ENCODE measurements at places on chromosomes 6 and 20.

DNA sequence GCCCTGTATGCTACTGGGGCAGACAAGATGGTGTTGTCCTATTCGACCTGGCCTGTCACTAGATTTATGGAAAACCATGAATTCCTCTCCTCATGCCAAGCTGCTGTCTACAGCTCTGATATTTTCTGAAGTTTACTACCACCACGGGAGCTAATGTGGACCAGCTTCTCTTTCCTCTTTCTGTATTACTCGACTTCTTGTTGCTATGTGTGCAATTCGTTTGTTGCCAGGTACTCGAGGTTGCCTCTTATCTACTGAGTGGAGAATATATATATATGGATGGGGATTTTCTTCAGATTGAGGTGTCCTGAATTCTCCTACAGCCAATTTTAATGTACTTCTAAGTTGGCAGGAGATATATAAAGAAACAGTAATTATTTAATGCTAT is 34.7 kb downstream of the MAN1A1 start:
- no peak for DNase-seq

DNA sequence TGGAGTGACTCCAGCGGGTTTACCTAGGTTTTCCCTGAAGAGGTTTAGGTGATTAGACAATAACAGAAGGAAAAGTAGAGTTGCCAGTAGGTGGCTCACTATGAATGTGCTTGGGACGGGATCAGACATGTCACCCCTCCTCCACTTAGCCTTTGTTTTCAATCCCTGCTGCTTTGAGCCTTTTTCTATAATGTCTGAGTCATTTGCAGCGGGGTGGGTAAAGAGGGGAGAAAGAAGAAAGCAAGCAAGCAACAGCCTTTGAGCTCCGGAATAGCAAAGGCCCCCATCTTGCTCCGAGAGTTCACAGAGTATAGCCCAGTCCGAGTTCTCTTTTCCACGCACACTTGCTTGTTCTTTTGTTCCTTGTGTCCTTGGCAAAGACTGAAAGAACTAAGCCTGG is 129.1 kb downstream of the PACRG start:
- DNase-seq = no peak

DNA sequence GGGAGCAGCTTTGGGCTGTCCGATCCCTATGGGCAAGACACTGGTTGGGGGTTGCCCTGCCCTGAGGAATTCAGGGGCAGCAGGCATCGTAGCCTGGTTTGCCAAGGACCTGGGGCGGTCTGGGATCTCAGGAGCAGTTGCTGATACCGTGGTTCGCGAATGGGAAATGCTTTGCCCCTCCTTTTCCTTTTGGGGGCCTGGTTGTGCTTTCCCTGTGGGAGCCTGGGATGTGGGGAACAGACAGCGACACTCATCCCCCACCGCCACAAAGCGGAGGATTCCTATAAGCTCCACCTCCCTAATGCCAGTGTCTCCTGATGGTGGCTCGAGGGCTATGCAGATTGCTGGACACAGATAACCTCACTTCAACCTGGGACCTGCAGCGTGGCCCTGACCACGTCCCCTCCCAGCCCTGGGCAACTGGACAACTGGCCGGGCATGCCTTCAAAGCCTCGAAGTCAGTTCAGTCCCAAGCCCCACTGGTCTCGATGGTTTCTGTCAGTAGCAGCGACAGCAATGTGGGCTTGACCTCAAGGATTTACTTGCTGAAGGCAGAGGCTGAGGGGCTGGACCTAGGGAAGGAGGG is 3.3 kb downstream of the CEBPB start:
- no peak for DNase-seq

DNA sequence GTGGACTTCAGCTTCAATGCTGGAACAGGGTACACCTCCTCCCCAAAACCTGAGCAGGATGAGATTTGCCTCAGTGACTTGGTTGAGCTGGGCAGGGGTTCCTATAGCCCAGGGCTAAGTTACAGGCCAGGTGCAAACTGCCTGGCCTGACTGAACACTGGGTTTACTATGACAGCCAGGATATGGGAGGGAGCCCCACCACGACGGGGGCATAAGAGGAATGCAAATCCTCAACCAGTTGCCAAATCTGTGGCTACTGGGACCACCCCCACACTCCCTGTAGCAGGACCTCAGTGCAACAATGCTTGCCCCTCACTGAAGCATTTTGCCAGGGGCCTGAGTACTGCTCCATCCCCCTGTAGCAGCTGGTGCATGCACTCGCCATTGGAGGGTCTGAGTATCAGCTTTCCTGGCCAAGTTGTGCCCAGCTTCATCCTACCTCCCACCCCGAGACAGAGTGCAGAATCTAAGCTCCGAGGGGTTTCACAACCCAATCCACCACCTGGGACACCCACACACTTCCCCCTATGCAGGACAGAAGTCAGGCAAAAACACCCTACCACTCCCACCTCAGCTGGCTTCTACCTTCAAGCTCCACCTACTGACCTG is 27.6 kb downstream of the TREML4 start:
- DNase-seq = no peak

DNA sequence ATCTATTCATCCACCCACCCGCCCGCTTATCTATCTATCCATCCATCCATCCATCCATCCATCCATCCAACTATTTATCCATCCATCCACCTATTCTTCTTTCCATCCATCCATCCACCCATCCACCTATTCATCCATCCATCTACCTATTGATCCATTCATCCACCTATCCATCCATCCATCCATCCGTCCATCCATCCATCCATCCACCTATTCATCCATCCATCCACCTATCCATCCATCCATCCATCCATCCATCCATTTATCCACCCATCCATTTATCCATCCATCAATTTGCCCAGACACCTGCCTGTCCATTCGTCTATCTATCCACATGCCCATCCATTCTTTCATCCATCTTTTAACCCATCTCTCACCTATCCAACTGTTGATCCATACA is 71.1 kb upstream of the PMEPA1 start:
- DNase-seq = no peak

DNA sequence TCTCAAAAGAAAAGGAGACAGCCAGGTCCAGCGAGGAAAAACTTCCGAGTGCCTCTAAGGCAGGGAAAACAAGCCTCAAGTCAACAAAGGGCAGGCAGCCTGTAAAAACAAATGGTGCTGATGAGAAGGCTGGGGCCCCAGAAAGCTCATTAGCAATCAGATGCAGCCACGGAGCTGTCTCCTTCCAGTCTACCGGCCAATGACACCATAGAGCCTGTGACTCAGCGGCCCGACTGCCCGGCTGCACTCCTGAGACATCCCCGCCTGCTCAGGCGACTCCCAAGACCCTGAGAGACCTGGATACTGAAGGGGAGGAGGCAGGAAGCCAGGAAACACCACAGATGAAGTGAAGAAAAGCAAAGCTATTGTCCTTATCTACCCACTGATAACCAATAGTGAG is 120.1 kb upstream of the HDDC2 start:
- DNase-seq = no peak

GRCh38 chr6:36608788-36609563 is 14.8 kb downstream of the SRSF3 start:
- no peak for DNase-seq

DNA sequence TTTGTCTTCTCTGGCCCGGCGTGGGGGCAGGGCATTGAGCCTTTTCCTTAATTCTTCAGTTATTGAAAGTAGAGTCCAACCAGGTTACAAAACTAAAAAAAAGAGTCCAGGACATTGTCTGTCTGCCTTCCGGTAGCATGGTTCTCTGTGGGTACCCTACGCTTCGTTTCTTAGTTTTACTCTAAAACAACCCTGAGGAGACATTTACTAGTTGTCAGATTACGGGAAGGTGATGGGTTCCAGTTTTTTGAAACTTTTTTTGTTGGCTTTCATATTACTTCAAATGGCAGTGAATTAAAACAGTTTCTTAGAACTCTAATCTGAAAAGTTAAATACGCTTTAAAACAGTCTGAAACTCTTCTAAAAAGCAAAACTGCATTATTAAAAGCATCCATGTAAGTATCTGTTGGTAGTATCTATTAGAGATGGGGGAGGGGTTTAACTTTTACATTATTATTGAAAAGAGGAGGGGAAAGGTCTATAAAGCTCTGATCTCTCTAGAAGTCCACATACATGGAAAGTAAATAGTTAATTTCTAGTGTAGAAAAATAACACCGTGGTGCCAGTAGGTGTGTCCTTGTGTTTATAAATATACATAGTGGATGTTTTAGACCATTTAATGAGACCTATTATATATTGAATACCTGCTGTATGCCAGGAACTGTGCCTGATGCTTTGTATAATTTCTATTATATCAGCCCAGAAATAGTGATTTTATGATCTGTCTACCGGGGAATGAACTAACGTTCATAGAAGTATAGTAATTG is 2.2 kb downstream of the BICRAL start:
- DNase-seq = no peak

GRCh38 chr20:17628101-17628841 is 53.8 kb downstream of the RRBP1 start:
- DNase-seq = no peak

GRCh38 chr6:112216662-112217551 is 37.5 kb downstream of the LAMA4 start:
- DNase-seq = peak; percentile 39

GRCh38 chr6:135052939-135053338 is 1.7 kb downstream of the HBS1L start:
- DNase-seq = no peak

GRCh38 chr6:129163551-129163950 is 280.6 kb downstream of the LAMA2 start:
- DNase-seq = no peak

DNA sequence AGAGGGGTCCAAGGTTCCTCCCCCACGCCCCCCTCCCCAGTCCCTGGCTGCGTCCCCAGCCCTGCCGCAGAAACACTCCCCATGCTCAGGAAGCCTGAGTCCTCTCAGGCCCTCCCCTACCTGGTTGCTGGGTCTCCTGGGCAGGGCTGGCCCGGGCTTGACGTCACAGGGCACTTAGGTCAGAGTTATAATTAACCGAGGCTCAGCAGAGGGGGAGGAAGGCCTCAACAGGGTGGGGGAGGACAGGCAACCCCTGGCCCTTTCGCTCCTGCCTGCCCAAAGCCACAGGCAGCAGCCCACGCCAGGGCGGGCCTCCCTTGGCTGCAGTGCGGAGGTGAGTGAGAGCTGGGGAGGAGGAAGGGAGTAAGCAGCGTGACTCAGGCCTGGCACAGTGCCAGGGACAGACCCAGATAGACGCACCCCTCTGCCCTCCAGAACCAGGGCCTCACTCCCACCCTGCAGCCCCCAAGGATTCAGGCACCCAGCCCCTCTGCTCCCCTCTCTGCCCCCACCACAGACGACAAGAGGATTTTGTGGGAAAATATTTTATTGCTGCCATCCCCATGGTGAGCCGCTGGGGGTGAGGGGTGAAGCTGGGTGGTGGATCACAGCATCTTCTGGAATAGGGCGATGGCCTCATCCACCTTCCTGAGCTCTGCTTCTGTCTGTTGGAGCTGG is at the start of gene VWA7:
Gene VWA7, minus strand, starts transcription at position 340 of the 678 bp plus-strand sequence. CDS start 549 bp downstream, outside the sequence.
- peak; percentile 68 for DNase-seq

- no peak for DNase-seq
Measured at GRCh38 chr20:1209447-1210387, 6.5 kb downstream of the C20orf202 start.

GRCh38 chr6:134169871-134170486 is 117.6 kb upstream of the SLC2A12 start:
- no peak for DNase-seq

GRCh38 chr6:26105109-26105730 is 18.0 kb downstream of the HFE start:
- no peak for DNase-seq

GRCh38 chr6:4055420-4056041 is 23.4 kb downstream of the FAM217A start:
- DNase-seq = no peak

DNA sequence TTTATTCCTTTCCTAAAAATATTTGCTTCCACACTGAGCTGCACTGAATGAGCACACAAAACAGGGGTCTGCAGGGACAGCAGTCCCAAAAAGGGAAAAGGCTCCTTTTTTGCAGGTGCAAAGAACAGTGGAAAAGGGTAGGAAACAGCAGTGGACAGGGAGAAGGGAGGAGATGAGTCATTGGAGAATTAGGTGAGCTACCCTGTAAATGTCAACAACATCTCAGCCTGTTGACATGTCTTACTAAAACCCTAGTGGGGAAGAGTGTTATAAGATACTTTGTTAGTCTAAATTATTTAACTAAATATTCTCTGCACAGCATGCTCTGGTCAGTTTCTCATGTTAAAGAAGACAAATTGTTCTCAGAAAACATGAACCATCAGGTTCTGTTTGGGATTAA is 151.5 kb upstream of the FBXL4 start:
- no peak for DNase-seq

DNA sequence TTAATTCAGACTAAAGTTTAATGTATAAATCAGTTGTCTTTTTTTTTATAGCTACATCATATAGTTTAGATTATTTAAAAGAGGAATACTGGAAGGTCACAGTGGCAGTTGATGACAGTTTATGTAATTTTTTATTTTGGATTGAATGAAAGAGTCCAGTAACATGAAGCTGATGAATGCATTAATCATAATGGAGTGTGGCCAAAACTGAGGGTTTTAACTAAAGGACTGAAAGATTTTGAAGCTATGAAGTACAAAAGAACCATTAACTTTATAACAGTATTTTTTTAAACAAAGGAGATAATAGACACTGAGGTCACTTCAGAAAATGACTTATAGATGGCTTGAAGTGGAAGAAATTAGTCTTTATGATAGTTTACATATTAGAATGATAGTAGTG is 41.3 kb downstream of the TRMT11 start:
- no peak for DNase-seq

DNA sequence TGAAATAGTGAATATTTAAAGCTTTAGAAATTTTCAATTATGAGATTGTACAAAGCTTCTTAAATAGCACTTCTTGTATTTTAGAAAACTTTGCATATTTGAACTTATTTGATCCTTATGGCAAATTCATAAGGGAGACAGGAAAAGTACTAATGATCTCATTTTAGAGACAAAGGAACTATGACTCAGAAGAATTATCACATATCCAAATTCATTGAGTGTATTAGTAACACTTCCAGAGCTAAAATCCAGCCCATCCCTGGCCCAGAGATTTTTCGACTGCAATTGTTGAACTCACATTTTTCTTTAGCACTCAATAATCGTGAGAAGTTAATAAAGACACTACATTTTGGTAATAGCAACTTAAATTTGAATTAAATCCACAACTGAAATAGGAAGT is 704.3 kb downstream of the EPM2A start:
- DNase-seq = no peak

Data from DMS79 (cell line).